Thyroid gland (tissue), 4 donors: ENCODE measurements at places on chromosomes 5 and 9. TPM values are rescaled to one million over a fixed set of nuclear protein-coding genes. Genes with fewer than 3 reads are reported as not detected.

The SPOCK1 gene
- 22.4 TPM for total RNA-seq

The EDIL3 gene
- total RNA-seq = 2.5 TPM

The ACTBL2 gene
- total RNA-seq = 0.13 TPM

- H3K27ac ChIP-seq = no peak overlapping the region
- no peaks in the 10 kb centered on the region for H3K4me1 ChIP-seq
- no peaks in the 10 kb centered on the region for H3K36me3 ChIP-seq
- DNase-seq = no peak
These were observed 96.3 kb downstream of the CFAP95 start for GRCh38 chr9:69916950-69917349.

The HACD4 gene
- 1.8 TPM for total RNA-seq

DNA sequence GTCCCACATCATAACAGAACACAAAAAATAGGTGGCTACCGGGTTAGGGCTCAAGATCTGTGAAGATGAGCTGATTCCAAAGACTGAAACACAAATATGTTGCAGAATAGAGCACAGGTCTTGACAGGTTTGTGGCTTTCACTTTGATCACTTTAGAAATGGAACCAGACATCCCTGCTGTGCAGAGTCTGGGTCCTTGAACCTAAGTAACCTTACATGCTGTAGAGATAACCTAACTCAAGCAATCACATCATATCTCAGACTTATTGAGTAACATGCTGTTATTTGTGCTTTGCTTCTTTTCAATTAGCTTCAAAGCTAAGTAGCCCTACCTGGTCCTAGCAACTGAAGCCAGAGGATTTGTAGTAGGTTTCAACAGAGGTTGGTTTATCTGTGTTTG is 24.3 kb downstream of the FBXW2 start:
- H3K27ac ChIP-seq = no peak overlapping the region
- peaks cover 40% of the 10 kb centered on the region for H3K36me3 ChIP-seq
- H3K27me3 ChIP-seq = no peaks in the 10 kb centered on the region
- no peak for DNase-seq
- H3K4me1 ChIP-seq = peaks cover 10% of the 10 kb centered on the region
- H3K4me3 ChIP-seq = no peak overlapping the region

The AK8 gene
- total RNA-seq = 5.4 TPM

DNA sequence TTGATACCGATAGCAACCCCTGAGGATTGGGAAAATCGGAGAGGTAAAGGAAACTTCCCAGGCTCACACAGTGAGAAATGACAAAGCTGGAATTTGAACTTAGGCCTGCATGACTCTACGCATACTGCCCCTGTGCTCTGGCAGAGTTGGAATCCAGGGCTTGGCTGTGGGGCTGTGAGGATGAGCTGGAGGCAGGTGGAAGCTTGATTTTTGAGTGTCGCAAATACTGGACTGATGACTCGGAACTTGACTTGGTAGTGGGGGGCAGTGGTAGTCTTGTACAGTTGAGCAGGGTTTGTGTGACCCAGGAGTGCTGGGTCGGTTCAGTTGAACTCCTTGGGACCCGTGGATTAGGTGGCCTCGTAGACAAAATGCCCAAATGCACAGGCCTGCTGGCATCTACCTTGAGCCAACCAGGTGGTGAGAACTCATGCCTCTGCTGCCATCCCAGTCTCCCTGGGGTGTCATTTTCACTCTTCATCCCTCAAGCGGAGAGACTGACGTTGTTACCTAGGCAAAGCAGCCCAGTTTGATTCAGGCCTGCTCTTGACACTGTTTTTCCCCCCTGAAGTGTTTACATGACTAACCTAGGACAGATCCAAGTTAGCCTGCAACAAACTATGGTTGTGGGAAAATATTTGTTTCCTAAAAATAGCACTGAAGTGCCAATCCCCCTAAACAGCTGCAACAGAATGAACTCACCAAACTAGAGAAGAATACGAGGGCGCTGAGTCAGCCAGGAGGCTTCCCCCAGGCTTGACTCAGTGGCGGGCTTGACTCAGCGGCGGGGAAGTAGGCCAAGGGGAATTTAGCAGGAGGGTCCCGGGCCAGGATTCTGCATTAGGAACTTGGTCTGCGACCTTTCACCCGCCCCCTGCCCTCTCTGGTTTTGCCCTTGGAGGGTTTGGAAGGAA is 45.7 kb upstream of the ORM1 start:
- H3K36me3 ChIP-seq = no peaks in the 10 kb centered on the region
- DNase-seq = no peak
- H3K27ac ChIP-seq = no peak overlapping the region
- no peak overlapping the region for H3K4me3 ChIP-seq
- H3K27me3 ChIP-seq = no peaks in the 10 kb centered on the region

The RASGRF2 gene
- 17.0 TPM for total RNA-seq

The LRRC70 gene
- total RNA-seq = 9.9 TPM

The ARHGEF39 gene
- 0.27 TPM for total RNA-seq

DNA sequence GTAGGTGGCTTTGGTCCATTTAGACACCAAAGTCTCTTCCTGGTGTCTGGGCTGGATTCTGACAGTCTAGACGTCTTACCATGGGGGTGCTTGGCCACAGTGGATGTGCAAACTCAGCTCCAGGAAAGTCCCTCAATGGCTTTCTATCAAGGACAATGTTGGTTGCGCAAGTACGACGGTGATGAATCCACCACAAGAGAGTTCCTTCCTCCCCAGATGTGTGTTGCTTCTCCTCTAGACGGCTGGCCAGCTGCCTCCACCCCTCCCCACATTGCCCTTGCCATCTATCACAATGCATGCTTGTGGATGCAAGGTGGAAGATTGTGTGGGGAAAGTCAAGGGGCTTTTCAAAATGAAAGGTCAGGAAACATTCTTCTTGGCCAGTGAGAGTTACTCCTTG is 89.7 kb upstream of the IRX2 start:
- no peak overlapping the region for H3K27ac ChIP-seq
- no peak for DNase-seq
- no peak overlapping the region for H3K4me3 ChIP-seq
- H3K4me1 ChIP-seq = no peaks in the 10 kb centered on the region
- H3K36me3 ChIP-seq = no peaks in the 10 kb centered on the region

The GRXCR2 gene
- not detected for total RNA-seq

The TLX3 gene
- not detected for total RNA-seq

GRCh38 chr5:94545870-94546625 is 72.4 kb downstream of the KIAA0825 start:
- H3K27ac ChIP-seq = no peak overlapping the region
- H3K4me1 ChIP-seq = peaks cover 5% of the 10 kb centered on the region
- DNase-seq = no peak
- no peaks in the 10 kb centered on the region for H3K36me3 ChIP-seq
- H3K4me3 ChIP-seq = no peak overlapping the region

The CCDC192 gene
- total RNA-seq = not detected

The CPEB4 gene
- 51.5 TPM for total RNA-seq
